GDM1 (cell line): ENCODE measurements at places on chromosomes 6 and 20.

DNA sequence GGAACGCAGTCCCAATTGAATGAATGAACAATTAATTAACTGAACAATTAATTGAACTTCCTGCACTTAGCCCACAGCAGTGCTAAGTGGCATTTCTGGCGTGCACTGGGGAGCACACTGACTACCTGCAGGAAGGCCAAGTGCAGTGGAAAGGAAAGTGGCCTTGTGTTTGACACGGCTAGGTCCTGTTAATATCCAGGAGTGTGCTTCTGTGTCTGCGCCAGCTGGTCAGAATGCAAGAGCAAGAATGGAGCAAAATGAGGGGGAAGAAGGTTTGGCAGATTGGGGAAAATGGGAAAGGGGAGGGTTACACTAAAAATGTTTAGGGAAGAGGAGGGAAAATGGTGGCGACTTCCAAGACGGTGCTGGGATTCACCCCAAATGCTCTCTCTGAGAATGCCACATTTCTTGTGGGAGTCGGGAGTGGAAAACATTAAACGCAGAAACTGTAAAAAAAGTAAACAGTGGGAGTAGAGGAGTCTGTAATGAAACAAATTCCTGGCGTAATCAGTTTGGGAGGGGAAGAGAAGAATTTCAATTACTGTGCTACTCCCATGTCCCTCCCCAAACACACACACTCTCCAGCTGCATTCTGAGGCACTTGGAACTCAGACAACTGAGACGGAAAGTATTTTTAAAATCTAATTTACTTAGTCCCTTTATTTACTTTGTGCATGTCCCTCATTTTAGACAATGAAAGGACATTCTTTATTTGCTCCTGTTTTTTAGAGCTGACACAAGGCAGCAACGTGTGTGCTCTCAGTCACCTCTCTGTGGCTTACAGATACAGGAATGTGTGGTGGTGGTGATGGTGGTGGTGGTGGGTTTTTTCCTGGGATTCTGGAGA is 64.1 kb downstream of the CLIC5 start:
- DNase-seq = no peak

- DNase-seq = no peak
These were observed 19.4 kb upstream of the MTG2 start for GRCh38 chr20:62163485-62163865.

GRCh38 chr20:19789446-19789845 is 31.4 kb downstream of the RIN2 start:
- DNase-seq = no peak

GRCh38 chr6:142534484-142534883 is 232.7 kb downstream of the ADGRG6 start:
- DNase-seq = no peak

GRCh38 chr20:18754030-18754652 is 59.4 kb upstream of the SCP2D1 start:
- DNase-seq = no peak

DNA sequence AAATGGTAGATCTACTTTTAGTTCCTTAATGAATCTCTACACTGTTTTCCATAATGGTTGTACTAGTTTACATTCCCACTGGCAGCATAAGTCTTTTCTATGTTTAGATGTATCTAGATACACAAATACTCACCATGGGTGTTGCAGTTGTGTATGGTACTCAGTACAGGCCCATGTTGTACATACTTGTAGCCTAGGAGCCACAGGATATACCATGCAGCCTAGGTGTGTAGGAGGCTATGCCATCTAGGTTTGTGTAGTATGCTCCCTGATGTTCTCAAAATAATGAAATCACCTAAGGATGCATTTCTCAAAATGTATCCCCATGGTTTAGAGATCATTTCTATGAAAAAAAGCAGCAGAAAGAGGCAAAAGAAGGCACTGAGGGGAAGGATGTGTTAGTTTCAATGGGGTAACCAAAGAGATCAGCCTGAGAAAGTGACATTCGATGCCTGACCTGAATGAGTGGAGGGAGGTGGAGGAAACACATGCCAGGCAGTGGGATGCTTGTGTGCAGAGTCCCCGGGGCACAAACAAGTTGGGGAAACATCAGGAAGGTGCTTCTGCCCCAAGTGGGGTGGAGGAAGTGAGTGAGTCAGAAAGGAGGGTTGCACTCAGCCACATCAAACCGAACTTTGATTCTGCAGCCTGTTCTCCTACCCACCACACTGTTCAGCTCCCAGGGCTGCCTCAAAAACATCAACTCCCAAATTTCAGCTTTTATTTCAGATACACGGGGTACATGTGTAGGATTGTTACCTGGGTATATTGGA is 191.2 kb downstream of the ZNF217 start:
- no peak for DNase-seq

- no peak for DNase-seq
These were observed 71.5 kb downstream of the SLC23A2 start for GRCh38 chr20:4929686-4930397.

DNA sequence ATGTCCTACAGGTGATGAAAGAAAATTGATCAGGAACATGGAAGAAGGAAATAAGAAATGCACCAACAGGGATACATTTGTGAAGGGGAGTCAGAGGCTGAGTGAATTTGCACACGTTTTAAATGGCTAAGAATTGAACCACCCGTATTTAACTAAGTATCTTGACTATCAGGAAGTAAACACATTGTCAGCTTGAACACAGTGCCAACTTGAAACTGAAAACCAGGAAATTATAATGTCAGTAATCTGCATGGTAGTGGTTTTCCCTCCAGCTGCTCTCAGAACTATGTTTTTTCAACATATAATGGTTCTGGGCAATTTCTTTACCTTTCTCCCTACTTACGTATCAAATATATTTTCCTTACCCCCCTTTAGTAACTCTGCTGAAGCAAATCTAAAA is 366.5 kb upstream of the POU3F2 start:
- no peak for DNase-seq

- DNase-seq = no peak
These were observed 44.2 kb downstream of the TXLNB start for GRCh38 chr6:139247618-139248017.

DNA sequence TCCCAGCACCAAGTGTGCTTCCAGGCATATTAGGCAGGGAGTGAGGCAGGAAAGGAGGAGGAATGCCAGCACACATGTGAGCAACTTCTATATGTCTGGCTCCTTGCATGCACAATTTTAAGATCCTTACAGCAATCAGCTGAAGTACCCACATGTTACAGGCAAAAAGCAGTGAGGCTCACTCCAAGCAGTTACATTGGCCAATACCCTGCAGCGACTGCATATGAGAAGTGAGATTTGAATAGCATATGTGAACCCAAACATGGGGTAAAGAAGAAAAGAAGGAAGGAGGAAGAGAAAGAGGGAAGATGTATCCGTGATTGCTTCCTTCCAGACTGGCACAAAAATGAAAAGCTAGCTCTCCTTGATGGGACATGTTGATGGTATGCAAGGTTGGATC is 193.6 kb downstream of the PTPRT start:
- no peak for DNase-seq

DNA sequence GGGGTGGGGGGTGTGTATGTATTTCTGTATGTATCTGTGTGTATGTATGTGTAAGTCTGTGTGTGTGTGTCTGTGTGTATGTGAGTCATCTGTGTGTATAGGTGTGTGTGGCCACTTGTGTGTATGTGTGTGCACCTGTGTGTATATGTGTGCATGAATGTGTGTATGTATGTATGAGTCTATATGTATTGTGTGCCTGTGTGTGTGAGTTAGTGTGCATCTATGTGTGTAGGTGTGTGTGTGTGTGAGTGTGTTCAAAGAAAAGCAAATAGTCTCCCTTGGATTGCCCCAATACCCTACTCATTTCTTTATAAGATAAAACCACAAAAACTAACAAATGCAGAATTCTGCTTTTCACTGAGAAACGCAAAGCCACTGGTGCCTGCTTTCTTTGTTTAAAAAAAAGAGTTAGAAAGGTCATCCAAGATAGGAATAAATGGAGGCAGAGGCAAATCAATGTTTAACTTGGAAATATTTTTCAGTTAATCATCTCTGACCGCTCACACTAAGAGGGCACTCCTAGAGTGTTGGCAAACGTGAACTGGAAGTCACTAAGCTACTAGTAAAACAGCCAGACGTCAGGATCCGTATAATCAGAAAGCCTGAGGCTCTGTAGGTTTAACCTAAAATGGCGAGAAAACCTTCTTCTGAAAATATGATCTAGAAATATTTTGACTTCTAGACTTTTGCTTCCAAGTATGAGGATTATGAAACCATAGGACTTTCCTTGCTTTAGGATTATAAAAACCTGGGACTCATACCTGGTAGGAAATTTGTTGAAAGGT is 37.4 kb upstream of the JAG1 start:
- no peak for DNase-seq
